Hypothalamus (tissue), 51 donors: ENCODE measurements at places on chromosomes 1 and 21.

DNA sequence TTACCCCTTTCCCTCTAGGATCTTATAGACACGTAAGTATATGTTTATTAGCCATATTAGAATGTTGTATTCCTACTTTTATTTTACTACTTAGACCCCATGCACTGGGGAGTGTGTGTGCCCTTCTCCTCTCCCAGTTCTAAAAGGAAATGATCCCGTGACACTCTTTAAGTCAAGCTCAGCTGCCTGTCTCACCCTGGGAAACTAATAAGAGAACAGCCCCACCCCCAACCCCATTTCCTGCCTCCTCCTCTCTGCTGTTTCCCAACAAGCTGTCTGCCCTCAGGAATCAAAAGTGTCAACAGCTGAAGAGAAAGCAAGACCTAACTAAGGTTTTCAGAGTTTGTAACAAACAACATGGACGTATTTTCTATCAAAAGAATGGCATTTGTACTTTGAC is 92.6 kb upstream of the VAV3 start:
- no peak for DNase-seq

DNA sequence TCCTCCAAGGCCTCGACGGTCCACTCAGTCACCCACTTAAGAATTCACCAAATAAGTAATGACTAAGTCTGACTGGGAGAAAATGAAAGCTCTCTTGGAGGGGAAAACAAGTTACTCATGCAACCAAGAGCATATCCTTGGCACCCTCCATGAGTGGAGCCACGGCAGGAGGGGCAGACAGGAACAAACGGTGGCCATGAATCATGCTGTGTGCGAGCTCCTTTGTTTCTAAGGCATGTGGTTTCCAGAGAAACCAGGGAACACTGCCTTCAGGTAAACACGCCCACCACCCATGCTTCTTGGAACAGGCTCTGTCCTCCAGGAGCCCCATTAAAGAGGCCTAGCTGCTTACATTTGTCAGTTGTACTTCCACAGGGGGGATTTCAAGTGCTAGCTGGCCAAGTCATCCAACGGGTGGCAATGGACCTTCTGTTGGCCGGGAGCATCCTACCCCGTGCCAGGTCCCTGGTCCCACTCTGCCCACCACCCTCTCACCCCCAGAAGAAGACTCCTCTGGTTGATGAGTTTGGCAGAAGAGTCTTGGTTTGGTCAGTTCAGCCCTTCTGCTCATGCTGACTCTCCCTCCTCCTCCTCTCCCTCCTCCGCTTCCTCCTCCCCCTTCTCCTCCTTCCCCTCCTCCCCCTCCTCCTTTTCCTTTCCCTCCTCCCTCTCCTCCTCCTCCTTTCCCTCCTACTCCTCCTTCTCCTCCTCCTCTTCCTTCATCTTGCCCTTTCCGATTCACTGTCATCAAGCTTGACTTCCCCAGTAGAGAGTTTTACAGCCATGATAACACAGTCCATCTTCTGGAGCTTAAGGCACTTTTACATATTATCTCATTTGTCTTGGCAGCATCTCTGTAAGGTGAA is 107.6 kb downstream of the CCDC185 start:
- no peak for DNase-seq

GRCh38 chr1:204102029-204102611 is 29.2 kb downstream of the SOX13 start:
- no peak for DNase-seq

DNA sequence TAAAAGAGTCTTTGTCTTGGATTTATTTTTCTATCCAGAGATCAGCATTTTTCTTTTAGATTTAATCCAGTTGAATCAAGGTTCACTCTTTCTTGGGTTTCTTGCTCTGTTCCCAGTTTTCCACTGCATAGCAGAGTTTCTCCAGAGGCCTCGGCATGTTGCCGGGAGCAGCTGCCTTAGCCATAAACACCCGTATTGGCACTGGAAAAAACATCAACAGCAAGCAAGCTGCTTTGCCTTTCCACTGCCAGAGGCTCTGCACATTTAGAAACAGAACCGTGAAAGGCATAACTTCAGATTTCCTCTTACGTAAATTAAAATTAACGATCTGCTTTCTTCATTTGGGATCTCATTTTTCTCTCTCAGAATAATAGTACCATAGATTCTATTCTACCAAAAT is 181.8 kb upstream of the L1TD1 start:
- DNase-seq, result no peak

GRCh38 chr1:11720525-11720924 is 15.4 kb upstream of the AGTRAP start:
- peak; percentile 52 for DNase-seq

DNA sequence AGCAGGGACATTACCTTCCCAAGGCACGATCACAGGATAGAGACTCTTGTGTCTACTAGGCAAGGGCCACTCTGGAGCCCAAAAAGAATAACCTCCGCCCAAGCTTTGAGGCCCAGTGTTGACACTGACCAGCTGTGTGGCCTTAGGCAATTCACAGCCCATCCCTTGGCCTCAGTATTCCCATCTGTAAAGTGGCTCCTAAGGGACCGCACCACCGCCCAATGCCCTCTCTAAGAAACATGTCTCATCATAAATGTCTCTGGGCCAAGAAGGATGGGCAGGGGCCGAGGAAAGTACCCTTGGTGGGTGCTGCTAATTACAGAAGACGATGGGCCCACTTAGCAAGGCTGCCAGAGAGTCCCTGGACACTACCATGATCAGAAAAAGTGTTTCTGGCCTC is 628 bp downstream of the ARHGEF19 start:
- DNase-seq, result no peak

GRCh38 chr1:227788271-227789083 is 27.0 kb upstream of the PRSS38 start:
- no peak for DNase-seq

DNA sequence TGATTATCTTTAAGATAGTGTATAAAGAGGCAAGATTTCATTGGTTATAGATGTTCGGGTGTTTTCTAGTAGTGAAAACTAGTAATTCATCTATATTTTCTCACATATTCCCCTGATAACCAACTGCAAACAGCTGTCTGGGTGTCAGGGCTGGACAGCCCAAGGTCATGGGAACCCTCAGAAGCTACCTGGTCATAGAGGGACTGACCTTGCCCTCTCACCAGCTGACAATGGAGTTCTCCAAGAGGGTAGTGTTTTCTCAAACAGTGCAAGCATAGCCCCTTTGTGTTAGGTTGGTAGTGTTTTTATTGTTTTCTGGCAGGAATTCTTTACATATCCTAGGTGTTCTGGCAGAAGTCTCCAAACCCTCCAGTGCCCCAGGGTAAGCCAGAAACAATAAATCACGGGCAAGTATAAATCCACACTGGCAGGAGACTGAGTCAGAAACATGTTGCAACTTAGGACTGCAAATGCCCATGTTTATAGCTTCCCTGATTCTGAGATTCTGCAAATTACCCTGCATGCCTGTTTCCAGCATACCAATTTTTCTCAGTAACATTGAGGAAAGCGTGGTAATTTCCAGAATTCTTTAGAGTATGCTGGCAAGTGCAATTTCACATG is 82.8 kb upstream of the ATP1A1 start:
- DNase-seq, result no peak

GRCh38 chr1:162872981-162873380 is 12.0 kb upstream of the CCDC190 start:
- no peak for DNase-seq

GRCh38 chr1:54854381-54855020 is 32.5 kb downstream of the DHCR24 start:
- no peak for DNase-seq

- DNase-seq, result no peak
These were observed 19.3 kb upstream of the PTPRC start for GRCh38 chr1:198619375-198620140.

- no peak for DNase-seq
These were observed 34.2 kb upstream of the ETS2 start for GRCh38 chr21:38771536-38771935.

DNA sequence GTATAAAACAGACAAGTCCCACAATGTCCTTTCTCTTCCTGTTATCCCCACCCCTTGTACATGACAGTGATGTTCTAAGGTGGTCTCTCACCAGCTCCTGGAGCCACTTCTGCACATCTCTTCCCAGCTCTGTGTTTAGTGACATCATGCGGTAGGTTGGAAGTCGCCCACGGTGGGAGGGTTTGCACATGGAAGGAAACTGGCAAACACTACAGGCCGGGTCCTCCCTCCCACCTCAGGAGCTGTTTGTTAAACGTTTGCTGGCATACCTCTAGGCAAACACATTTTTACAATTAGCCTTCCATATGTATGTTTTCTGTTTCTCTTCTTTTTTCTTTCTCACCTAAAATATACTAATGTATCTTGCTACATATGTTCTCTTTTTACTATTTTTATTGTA is 107.4 kb downstream of the PCBP3 start:
- DNase-seq, result no peak

- no peak for DNase-seq
These were observed 1.2 kb downstream of the RAB25 start for GRCh38 chr1:156062189-156062588.

GRCh38 chr1:153938996-153939395 is 7.5 kb downstream of the DENND4B start:
- no peak for DNase-seq

DNA sequence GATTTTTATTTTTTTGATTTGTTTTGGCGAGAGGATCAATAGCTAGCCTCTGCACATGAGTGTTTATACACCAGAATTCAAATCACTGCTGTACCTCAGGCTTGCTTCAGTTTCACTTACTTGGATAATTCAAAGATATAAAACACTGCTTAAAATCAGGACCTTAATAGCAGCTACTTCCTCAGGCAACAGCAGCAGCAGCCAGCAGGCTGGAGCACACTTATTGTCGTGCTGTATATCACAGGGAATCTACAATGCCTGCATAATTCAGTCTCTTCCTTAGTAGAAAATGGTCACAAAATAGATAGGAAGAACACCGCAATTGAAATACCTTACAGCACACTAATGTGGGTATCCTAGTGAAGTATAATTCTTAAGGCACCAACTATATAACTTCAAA is 497.3 kb downstream of the NEGR1 start:
- DNase-seq, result no peak

DNA sequence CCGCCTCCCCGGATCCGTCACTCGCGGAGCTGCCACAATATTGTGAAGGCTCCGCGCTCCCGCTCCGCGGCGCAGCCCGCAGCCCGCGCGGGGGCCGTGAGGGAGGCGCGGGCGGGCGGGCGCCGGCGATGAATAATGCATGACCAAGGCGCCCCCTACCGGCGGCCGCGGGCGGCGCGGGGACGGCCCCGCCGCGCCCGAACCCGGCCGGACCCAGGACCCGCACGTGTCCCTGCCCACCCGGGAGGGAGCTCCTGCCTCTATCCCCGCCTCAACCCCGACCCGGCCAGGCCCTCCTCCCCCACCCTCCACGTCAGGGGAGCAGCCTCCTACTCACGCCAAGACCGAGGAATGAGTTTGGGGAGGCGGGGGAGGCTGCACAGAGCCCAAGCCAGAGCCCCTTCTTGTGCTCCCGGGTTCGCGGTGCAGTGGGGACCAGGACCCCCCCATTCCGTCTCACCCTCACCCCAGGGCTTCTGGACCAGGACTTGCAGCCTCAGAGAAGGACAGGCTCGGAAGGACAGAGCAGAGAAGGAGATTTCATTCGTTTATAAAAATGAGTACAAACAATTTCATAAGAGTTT is 70.8 kb upstream of the CASZ1 start:
- DNase-seq, result no peak

DNA sequence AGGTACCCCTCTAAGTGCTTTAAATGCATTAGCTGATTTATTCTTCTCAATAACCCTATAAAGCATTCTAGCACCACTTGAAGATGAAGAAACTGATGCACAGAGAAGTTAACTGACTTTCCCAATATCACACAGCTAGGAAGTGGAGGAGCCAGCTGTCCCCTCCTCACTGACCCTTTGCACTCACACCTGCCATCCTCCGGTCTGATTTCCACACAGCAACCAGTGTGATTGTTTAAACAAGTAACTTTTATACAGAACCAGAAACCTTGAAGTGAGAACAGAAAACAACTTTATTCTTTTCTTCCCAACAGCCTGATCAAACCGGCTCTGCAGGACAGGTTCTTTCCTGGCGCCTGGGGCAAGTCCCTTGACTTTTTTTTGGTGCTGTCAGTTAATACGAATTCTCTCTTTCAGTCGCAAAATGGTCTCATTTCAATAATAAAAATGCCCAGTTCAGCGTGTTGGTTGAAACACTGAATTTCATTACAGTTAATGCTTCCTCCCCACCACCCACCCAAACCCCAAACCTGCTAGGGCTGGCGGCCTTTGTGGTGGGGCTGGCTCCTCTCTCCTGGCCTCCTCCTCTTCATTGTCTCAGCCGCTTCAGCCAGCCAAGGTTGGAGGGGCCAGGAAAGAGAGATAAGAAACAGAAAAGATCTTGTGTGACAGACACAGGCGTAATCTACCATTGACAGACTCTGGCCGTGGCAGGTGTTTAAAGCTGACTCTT is 26.4 kb upstream of the EEIG2 start:
- no peak for DNase-seq

- no peak for DNase-seq
These were observed 30.0 kb downstream of the SLC27A3 start for GRCh38 chr1:153805042-153805745.
